ENCODE measurements at places on chromosomes 1 and 21.

- DNase-seq = peak; percentile 29
Measured at GRCh38 chr1:19209439-19209989, 552 bp downstream of the UBR4 start.

DNA sequence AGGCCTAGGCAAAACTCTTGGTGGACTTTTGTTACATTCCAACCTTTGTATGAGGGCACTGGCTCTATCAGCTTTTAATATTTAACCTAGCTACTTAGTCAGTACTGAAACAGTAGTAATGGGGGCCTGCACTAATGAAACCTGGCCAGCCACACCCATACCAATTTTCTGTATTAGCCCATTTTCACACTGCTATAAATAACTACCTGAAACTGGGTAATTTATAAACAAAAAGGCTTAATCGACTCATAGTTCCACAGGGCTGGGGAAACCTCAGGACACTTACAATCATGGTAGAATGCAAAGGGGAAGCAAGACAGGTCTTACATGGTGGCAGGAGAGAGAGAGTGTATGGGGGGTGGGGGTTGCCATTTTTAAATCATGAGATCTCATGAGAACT is 245.7 kb upstream of the RGS18 start:
- no peak for DNase-seq

GRCh38 chr1:151547119-151547899 is 7.2 kb downstream of the TUFT1 start:
- DNase-seq = no peak

DNA sequence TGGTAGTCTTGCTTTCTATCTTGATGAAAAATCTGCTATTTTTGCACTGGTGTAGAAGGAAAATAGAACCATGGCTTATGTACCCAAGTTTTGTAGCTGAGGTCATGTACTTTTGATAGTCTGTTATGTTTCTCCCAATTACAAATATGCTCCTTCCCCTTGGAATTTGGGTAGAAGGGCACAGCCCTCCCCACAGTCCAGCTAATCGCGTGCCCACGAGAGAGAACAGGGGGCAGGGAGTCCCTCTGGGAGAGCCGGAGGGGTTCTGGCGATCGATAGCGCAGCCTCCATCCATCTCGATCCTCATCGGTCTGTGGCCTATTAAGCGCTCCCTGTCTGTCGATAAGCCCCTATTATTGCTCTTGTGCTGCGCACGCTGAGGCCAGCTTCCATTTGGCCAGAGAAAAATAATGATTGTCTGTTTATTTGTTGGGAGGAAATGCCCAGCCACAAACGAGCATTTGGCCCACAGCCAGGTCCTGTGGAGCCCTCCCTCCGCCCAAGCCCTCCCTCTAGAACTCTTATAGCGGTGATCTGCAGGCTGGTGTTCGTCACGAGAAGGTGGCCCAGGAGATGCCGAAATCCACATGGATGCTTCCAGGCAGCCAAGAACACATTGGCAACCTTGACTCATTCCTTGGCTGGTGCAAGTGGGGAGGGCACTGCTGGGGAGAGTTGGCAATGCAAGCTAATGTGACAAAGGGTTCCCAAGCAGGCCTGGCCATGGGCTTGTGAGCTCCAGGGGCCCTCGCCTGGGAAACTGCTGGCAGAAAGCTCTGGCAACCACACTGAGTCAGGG is 134.7 kb upstream of the TNR start:
- no peak for DNase-seq

- DNase-seq = no peak
Measured at GRCh38 chr1:107467286-107467685, 326.4 kb downstream of the NTNG1 start.

- DNase-seq = no peak
Measured at GRCh38 chr1:60087681-60088080, 14.1 kb upstream of the C1orf87 start.

DNA sequence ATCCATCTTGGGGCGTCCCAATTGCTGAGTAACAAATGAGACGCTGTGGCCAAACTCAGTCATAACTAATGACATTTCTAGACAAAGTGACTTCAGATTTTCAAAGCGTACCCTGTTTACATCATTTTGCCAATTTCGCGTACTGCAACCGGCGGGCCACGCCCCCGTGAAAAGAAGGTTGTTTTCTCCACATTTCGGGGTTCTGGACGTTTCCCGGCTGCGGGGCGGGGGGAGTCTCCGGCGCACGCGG is 282 bp upstream of the SOD1 start:
- DNase-seq = no peak

DNA sequence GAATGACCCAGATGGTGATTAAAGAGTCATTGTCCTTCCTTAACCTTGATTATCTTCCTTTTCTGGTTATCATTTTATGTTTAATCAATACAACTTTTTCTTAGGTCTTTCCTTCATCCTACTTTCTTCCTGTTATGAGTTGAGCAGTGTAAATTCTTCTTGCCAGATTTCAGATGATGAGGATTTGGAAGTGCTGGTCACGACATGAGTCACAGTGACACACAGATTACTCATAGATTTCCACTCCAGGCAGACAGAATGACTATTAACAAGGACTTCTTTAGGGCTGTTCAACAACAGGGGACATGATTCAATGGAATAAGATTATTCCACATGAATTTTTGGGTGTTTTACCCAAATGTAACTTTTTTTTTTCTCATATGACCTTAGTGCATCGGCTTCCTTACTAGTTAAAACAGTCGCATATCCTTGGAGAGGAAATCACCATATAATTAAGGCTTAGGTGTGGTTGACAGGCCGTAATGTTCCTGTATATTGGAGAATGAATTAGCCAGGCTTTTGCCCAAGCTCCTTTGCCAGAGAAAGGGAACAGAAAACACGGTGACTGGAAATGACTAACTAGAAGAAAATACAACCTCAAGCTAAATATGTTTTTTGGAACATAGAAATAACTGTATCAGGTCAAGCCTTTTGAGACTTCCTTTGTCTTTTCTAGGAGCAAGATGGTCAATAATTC is 44.2 kb downstream of the PRRX1 start:
- no peak for DNase-seq

- DNase-seq = no peak
Measured at GRCh38 chr1:82161700-82162141, 361.0 kb downstream of the ADGRL2 start.

- DNase-seq = no peak
Measured at GRCh38 chr1:85824066-85824840, 116.0 kb upstream of the ZNHIT6 start.

- no peak for DNase-seq
Measured at GRCh38 chr1:204213668-204214662, at the start of gene GOLT1A. Gene GOLT1A, minus strand, starts transcription at chr1:204213988. Its CDS starts 82 bp downstream, at chr1:204213906.

- DNase-seq = no peak
Measured at GRCh38 chr1:151908228-151908691, 1.1 kb downstream of the THEM4 start.

GRCh38 chr1:6445062-6445763 is 20.6 kb downstream of the ESPN start:
- no peak for DNase-seq

GRCh38 chr21:16534408-16535101 is 804.8 kb downstream of the USP25 start:
- no peak for DNase-seq

DNA sequence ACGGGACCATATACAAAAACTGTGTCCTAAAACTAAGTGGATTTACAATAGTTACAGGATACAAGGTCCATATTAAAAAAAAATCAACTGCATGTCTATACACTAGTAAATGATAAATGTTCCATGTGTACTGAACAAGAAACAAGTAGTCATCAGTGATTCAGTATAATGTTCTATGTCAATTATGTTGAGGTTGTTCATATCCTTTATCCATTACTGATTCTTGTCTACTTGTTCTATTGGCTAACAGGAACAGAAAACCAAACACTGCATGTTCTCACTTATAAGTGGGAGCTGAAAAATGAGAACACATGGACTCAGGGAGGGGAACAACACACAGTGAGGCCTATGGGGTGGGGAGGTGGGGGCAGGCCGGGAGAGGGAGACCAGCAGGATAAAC is 90.5 kb downstream of the CDC42BPA start:
- no peak for DNase-seq

DNA sequence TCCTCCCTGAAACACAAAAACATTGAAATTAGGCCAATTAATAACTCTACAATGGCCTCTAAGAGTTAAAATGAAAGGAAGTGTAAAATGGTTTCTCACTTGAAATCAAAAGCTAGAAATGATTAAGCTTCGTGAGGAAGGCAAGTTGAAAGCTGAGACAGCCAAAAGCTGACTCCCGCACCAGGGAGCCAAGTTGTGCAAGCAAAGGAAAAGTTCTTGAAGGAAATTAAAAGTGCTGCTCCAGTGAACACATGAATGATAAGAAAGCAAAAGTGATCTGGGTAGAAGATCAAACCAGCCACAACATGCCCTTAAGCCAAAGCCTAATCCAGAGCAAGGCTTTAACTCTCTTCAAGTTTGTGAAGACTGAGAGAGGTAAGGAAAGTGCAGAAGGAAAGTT is 22.8 kb downstream of the CYYR1 start:
- DNase-seq = no peak

DNA sequence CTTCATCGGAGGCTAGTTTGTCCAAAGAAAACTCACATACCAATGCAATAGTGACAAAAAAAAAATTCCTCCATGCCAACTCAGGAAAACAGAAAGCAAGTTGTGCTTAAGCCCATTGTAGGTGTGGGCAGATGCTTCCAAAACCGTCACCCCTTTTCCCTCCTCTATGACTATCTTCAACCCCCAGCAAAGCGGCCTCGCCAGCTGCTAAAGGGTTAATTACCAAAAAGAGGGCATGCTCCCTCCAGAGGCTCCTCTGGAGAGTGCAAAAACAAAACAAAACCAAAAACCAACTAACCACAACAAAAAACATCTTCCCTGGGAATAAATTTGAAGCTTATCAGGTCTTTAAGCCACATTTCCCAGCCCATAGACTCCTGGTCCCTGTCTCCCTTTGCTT is 1.2 kb downstream of the LMOD1 start:
- DNase-seq = no peak

GRCh38 chr1:46175243-46175642 is 356 bp downstream of the TSPAN1 start:
- no peak for DNase-seq

DNA sequence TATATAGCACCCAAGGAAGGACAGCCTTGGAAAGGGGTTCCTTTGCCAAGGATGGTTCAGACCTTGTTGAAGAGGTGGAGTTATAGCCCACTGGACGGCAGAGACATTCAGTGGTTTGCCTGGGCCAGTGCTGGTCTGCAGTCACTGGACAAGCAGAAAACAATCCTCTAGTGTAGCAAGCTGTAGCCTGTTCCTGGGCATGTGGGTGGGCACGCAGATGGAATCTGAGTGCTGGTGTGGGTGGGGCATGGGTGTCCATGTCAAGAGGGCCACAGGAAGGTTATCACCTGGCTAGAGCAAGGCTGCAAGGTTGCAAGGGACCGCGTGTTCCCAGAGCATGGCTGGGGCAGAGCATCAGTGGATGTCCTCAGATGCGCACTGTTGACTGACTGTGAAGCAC is 244.7 kb downstream of the PTPRU start:
- no peak for DNase-seq

DNA sequence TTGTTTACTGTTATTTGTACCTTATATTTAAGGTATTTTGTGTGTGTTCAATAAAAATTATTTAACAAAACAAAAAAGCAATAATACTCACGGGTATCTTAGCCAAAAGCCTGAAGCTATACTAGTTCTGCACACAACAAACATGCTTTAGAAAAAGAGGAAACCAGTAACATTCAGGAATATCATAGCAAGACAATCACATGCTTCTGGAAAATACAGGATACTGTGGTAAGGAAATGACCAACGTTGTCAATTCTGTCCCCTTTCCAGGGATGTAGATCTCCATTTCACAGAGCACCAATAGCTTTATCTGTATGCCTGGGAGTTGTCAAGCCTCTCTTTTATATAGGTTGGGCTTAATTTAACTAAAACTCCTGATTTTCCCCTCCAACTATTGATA is 288.4 kb downstream of the SMYD3 start:
- DNase-seq = no peak

- no peak for DNase-seq
Measured at GRCh38 chr1:227127891-227128290, 187.8 kb downstream of the COQ8A start.

- no peak for DNase-seq
Measured at GRCh38 chr1:223784541-223784940, 61.2 kb downstream of the TP53BP2 start.

GRCh38 chr21:38930853-38931252 is 125.1 kb downstream of the ETS2 start:
- DNase-seq = no peak

DNA sequence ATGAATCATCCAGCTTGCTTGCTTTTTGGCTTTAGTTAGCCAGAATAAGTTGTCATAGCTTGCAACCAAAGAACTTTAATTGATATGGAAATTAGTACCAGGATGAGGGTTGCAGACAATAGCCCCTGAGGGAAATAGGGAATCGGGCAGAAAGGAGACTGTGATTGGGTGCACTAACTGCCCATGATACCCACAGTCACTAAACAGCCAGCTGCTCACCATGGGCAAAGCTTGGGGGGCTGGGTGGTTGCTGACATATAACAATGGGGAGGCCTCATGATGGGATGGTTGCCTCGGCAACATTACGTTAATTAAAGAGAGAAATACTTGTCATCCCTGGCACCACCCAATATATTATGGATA is 17.8 kb upstream of the PLA2G2E start:
- no peak for DNase-seq

DNA sequence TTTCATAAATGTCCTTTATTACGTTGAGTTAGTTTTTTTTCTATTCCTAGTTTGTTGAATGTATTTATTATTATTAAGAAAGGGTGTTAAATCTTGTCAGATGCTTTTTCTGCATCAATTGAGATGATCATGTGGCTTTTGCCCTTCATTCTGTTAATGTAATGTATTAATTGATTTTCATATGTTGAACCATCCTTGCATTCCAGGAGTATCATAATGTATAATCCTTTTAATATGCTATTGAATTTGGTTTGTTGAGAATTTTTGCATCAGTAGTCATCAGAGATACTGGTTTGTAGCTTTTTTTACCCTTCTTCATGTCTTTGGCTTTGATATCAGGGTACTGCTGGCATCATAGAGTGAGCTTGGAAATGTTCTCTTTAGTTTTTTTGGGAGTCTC is 100.0 kb downstream of the POFUT2 start:
- DNase-seq = no peak

DNA sequence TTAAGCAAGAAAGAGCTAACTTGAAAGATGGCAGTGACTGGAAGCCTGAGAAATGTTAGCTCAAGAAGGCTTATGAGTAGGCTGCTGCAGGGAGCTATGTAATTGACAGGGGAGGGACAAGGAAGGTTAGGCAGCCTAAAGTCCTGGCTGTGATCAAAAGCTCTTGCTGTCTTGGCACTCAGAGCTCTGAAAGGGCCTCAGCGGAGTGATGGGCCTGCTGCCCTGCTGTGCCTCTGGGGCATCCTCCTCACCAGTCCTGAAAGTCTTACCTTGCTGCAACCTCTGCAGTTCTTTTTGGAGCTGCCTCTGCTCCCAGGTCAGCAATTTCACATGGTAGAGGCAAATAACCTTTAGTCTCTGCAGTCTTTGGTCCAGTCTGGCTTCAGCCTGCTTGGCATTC is 1.8 kb downstream of the CCDC190 start:
- no peak for DNase-seq
